ENCODE measurements at places on chromosomes 4 and X.

GRCh38 chr4:31741326-31741725, 1021.2 kb downstream of the PCDH7 start:
- no peak for DNase-seq

- no peak for DNase-seq
These were observed 303.1 kb upstream of the GIMD1 start for GRCh38 chr4:106671716-106672115.

DNA sequence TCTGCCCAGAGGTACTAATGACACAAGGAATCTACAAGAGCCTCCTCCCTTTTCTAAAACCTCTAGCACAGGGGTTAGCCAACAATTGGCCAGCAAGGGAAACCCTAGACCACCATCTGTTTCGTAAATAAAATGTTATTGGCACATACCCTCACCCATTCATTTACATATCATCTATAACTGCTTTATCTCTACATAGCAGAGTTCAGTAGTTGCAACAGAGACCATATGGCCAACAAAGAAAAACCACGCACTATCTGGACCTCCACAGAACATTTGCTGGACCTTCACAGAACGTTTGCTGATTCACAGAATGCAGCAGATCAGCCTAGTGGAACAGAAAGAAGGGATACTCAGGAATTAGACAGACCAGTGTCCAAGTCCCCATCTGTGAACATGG, 9.4 kb downstream of the SLC2A9 start:
- no peak for DNase-seq

DNA sequence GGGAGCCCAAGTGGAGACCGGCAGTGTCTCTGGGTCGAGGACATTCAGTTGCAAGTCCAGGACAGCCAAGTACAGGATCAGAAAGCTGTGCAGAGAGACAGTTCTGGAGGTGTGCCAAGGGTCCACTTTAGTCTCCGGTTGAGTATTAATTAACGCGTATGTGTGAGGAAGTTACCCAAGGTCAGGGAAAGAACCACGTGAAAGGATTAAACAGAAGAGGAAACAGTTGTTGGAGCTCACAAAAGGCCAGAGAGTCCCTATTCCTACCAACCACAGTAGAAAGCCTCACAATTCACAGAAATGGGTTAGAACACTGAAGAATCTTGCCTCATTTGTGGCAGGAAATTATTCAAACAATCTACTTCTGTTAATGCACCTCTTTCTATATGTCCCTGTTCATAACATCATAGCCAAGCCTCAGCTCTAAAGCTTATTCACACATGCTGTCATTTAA, 17.9 kb upstream of the NSUN7 start:
- peak; percentile 66 for DNase-seq

GRCh38 chr4:128481752-128482480, 194.3 kb upstream of the PGRMC2 start:
- DNase-seq: no peak

DNA sequence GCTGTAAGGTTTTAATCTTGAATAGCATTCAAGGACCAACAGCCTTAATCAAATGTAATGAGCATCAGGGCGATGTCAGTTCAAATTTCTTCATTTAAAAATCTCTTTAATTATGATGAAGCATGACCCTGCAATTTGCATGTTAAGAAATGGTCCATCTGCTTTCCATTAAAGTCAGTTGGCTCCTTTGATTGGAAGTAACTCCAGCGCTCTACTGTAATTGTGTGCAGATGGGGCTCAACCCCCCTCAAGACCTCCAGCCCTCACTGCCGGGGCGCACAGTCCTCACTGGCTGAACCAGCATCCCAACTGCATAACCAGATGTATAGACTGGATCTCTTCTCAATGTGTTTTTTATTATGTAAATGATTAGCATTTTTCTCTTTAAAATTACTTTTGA, 126.9 kb downstream of the VCX3B start:
- DNase-seq: no peak

DNA sequence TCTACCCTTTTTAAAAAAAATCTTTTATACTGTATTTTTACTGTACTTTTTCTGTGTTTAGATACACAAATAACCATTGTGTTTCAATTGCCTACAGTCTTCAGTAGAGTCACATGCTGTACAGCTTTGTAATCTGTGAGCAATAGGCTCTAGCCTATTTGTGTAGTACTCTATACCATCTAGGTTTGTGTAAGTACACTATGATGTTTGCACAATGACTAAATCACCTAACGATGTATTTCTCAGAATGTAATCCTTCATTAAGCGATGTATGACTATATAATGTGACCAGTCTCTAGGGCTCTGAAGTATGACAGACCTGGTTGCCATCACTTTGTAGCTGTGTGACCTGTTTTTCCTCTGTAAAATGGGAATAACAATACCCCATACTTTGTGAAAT, 14.2 kb upstream of the DCAF4L1 start:
- no peak for DNase-seq

DNA sequence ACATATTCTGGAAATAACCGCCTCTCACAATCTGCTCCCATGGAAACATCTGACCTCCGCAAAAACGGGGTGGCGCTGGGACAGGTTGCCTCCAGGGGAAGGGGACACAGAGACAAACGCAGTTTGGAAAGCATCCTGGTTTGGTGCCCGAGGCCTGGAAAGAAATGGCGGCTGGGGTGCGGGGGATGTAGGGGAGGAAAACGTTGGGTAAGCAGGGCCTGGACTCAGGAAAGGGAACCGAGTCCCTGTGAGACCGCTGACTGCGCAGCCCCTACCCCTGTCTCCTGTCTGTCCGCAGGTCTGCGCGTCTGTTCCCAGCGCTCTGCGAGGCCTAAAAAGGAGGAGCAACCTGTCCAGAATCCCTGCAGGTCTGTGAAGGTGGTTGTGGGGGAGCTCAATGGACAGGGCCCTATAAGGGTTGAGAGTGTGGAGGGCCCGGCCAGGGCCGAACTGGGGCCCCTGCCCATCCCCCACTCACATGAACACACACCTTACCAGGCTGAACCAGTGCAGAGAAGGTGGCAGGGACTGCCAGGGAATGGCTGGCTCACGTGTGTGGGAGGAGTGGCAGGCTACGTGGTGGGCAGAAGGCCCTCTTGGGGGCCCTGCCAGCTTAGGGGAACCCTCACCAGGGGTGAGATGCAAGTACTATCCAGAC, 672 bp downstream of the TCEAL3 start:
- DNase-seq: no peak

DNA sequence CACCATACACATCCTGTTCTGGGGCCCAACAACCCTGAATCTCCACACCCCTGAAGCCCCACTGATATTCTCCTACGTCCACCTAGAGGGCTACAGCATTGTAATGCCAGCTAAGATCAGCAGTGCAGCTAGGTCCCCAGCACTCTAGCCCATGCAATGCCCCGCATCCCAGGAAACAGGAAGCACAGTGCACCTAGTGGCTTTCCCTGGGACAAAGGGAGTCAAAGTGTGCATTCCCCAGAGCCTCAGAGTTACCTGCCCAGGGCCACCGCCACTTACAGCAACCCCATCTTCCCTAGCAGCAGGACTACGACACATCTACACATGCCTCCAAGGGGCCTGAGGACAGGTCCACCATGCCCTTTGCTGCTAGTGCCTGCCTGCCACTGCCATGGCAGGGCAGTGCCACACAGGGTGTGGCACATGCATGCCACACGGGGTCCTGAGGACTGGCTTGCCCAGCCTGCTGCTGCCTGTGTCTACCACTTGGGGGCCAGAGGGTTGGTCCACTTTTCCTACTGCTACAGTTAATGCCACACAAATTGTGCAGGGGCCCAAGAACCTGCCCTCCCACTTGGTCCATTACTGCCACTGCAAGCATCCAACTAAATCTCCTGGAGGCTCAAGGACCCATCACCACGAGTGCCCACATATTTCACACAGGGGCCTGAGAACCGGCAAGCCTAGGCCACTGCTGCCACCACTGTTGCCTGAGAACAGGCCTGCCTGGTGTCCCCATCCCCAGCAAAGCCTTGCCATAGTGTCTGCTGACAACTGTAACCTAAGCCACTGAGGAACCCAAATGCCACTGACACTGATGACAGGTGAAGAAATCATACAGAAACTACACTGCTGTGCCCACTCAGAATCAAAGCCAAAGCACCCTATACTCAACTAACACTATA, 23.7 kb downstream of the TLR6 start:
- DNase-seq: no peak

DNA sequence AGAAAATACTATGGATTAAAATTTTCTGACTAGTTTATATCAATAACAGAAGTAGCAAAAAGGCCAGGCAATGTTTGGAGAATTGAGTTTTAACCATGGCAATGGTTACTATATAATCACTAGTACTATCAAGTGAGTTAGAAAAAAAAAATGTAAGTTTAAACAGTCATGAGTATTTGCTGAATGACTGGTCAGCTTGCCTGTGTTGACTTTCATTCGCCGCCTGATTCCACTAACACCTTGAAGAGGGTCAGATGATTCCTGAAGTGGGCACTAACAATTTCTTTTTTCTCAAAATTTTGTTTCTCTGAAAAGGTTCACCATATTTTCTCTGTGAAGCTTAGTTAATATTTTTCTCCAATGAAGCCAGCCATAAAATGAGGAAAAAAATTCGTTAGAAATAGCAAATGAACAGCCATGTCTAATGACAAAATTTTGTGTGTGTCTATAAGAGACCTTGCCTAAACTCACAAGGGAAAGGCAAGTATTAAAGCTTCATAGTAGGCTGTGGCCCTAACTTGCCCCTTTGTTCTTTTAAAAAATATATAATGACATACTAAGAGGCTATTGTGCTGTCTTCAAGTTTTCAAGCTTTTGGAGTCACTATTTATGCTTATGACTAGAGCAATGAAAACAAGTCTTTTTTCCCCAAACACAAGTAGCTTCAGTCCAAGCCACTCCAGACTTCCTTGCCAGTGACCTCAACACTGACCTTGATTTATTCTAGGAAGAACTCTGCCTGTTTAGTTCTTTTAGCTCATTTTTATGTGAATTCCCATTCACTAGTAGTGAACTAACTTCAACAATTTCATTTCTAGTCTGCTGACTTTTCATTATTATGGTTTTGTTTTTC, 18.4 kb upstream of the FHDC1 start:
- no peak for DNase-seq

- DNase-seq: no peak
These were observed 50.4 kb upstream of the PGAM4 start for GRCh38 chrX:78019586-78020483.

DNA sequence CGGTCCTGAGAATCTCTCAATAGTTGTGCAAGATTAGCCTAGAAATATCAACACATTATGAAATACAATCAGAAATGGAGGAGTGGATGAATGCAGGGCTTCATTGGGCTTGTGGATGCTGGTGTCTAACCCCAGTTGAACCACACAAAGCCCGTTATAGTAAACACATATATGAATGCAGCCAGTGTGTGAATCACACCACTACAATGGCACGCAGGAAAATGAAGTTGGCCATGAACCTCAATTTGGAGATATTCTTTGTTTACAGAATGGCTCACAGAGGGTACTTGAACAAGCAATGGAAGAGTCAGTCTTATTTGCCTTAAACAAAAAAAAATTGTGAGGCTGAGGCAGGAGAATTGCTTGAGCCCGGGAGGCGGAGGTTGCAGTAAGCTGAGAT, 57.8 kb downstream of the SOD3 start:
- DNase-seq: no peak

- DNase-seq: no peak
These were observed 71.5 kb upstream of the MXD4 start for GRCh38 chr4:2333356-2333841.

DNA sequence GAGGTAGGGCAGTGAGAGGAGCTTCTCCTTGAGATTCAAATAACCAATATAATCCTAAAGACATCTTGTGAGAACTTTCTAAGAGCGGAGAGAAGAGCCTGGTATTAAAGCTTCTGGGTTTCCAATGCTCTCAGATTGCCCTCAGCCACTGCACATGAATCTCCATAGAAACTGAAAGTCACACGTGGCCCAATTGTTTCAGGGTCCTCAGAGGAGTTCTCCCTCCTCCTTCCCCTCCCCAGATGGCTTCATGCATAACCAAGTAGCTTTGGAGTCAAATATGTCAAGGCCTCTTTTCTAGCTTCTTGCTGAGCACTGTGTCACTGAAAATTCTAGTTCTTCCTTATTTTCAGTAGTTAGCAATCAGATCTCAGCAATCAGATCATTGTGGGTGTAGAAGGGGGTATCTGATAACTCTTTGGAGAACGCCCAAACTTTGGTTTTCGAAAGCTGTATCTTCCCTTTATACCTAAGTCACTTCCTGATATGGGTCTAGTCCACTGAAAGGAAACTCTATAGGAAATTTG, 2.2 kb downstream of the BTK start:
- no peak for DNase-seq

DNA sequence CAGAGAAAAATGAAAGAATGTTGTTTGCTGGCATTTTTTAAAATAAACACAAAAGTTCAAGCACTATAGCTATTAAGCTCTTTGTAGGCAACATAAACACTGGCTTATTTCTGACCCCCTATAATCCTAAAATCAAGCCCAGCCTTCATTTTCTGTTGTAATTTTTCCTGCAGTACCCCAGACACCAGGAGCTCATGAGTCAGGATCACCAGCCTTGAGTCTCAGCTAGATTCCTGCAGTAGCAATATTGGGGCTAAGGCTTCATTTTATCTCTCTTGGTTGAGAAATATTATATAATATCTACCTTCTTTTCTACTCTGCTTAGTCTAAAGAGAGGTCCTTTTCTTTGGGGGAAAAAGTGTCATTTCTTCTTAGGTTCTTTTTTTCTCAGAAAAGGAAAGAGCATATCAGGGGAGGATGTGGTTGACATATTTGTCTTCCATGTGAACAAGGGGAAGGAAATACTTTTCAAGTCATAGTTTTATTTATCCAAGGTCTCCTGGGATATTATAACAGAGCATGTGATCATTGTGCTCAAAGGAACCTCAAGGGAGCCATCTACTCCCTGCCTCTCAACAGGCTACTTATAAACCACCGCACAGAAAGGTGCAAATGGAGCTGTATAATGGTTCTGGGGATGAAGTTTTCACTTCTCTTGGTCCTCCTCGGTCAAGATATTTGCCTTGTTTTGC, 678.3 kb upstream of the NR3C2 start:
- no peak for DNase-seq

DNA sequence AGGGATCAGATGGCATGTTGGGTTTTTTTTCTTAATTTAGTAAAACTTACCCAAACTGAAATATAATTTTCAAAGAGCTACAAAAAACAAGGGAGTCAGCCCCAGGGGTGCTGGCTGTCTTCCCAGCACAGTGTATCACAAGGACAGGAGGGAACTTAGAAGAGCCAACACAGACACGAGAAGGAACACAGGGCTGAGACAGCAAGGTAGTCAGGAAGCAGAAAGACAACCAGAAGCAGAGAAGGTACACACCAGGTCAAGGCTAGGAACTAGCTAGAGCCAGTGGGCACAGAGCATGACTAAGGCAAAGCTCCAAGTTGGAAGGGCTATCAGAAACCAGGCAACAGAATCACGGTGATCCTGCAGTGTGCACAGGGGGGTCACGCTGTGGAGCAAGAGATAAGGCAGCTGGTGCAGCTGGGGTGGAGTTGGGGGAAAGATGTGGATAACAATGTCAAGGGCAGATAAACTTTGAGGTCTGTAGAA, 168.7 kb downstream of the NR3C2 start:
- DNase-seq: no peak

All from SJCRH30 (cell line).